ENCODE measurements at places on chromosomes 3 and 15.

DNA sequence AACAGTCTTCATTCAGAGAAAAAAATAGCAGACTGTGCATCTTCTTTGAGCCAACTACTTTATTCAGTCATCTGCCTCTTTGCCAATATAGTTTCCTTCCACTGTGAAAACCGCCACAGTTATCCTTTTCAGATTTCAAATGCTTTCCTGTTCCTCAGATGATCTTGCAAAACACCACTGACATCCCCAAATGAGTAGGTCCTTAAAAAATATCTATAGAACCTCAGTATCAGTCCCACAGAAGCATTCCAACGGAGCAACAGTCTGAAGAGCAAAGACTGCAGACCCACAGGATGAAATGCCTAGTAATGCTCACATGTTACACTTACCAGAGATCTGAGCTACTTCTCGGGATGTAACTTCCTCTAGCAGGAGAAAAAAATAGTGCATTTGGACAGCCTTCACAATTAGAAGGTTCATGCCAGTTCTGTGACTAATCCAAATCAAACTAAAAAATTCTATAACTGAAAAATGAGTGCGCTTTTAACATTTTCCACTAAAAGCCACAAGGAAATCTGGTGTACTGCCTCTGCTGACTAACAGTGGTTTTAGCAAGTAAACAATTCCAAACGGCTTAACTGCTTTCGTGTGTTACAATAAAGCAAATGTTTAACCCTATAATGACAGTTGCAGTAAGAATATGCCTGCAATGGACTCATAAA lies at the start of gene ANKRD28:
ANKRD28 (minus strand) TSS at position 338 of the 662 bp plus-strand sequence. CDS start 1,458 bp downstream, outside the sequence.
- no peak for DNase-seq

DNA sequence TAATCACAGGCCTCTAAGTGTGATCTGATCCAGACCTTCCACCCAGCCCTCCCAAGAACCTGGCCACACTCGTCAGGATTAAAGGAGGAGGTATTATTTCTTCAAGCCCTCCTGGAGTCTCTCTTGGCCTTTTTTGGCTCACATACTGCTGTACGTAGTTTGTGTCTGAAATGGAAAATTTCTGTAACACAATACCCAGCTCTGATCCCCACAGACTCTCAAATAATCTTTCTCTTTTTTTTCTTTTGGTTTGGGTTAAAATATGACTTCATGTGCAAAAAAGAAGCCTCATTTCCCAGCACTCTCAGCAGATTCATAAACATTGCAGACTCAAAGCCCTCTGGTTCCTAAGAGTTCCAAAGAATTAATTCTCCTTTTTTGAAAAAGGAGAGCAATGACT lies 96.5 kb upstream of the PHLDB2 start:
- DNase-seq = no peak

- no peak for DNase-seq
Observed at GRCh38 chr15:93361703-93362102, 272.7 kb upstream of the RGMA start.

DNA sequence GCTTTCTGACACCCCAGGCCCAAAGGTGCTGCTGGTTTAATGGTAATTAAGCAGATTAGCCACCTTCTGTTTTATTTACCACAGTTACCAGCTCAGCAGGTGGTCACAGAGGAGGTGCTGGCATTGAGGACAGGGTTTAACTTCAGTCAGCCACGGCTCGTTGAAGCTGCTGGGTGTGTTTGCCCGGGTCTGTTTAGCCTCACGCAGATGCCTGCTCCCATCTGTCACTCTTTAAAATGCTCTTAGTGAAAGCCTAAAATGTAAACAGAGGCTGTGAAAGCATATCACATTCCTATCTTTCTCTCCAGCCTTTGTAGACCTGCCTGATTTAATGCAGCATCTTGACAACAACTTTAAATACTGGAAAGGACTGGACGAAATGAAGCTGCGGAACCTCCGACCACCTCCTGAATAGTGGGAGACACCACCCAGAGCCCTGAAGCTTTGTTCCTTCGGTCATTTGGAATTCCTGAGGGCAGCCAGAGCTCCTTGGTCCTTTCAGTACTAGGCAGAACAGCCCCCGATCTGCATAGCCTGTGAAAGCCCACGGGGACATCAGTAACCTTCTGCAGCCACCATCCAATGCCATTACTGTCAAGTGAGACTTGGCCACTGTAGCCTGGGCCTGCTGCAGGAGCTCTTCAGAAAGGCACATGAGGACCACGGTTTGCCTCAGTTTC lies 156.0 kb downstream of the PDE8A start:
- no peak for DNase-seq

- DNase-seq = no peak
Observed at GRCh38 chr3:42498034-42498433, 4.4 kb upstream of the VIPR1 start.

GRCh38 chr3:186473166-186473565 lies 71.0 kb downstream of the CRYGS start:
- DNase-seq = no peak

GRCh38 chr15:54560417-54560816 lies 582.2 kb downstream of the UNC13C start:
- DNase-seq = no peak

All from activated CD4-positive, alpha-beta T cell treated with anti-CD3 and anti-CD28 coated beads for 4 hours (primary cell).